Keratinocyte (primary cell): ENCODE measurements at places on chromosomes 2 and 18.

GRCh38 chr18:33020877-33021276 is 248.1 kb upstream of the KLHL14 start:
- DNase-seq = no peak

DNA sequence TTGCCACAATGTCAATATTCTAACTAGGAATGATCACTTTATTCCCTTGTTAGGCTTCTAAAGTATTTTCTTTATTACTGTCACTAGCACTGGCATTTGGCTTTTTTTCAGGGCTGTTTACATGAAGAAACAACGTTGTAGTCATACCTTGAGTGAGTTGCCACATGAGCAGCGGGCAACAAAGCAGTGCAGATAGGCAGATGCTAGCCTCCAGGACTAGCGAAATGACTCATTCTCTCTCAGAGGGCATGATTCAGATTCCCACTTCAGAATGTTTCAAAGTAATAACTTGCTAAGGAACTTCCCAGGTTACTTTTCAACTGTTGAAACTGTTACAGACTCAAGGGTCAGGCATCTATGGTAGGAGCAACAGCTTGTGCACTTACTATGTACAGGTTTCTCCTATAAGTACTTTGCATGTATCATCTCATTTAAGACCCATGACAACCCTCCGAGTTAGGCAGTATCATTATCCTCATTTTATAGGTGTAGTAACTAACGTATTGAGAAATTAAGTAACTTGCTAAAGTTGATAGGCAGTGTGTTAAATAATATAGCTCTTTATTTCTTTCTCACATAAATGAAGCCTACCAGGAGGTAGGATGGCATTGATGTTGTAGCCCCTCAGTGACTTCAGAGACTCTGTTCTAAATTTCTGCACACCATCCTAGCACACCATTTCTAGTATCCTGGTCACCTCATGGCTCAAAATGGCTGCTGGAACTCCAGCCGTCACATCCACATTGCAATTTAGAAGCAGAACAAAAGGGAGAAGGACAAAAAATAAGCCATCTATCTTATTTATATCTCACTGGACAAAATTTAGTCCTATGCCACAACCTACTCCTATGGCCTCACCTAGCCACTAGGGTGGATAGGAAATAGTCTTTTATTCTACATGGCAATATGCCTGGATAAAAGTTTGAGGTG is 83.3 kb downstream of the ICOS start:
- DNase-seq = peak; percentile 49

DNA sequence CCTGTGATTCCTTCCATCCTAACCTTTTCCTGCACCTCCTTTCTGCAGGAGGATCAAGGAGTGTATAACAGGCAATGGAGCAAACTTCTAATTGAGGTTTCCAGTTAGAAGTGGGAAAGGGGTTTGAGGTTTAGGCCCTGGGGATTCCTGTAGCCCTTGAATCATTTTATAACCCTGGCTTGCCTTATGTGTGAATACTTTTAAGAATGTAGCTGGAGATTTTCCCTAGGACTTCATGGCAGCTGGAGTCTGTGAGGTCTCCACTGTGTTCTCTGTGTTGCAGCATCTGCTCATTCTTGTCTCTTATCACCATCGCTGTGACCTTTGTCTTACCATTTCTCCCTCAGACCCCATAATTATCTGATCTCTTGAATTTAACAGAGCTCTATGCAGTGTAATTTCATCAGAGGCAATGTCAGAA is 370.2 kb upstream of the SLC14A2 start:
- DNase-seq = no peak

DNA sequence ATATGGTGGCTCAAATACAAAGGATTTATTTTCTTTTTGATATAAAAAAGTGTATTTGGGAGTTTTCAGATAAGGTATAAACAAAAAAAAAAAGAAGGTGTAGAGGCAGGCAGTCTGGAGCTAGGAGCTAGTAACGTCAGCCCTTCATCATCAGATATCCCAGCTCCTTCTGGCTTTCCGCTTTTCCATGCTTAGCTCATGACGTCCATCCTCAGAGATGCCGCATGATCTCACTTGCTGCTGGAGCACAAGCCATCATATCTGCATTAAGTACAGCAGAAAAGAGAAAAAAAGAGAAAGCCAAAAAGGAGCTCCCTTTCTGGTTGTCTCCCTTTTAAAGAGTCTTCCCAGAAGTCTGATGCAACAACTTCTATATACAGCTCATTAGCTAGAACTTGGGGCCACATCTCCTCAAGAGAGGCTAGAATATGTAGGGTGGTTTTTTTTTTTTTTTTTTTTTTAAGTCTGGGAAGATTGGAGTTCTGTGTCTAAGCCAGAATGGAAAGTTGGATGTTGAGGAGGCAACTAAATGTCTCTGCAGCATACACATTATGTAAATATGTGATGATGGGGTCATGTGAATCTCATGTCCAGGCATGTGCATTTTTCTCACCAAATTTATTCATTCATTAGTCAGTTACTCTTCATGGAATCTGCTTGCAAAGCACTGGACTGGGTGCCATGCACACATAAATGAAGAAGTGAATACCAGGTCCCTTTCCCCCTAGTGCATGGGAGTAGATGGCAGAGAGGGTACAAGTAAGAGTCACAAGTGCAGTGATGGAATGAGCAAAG is 52.3 kb downstream of the DDX1 start:
- no peak for DNase-seq

DNA sequence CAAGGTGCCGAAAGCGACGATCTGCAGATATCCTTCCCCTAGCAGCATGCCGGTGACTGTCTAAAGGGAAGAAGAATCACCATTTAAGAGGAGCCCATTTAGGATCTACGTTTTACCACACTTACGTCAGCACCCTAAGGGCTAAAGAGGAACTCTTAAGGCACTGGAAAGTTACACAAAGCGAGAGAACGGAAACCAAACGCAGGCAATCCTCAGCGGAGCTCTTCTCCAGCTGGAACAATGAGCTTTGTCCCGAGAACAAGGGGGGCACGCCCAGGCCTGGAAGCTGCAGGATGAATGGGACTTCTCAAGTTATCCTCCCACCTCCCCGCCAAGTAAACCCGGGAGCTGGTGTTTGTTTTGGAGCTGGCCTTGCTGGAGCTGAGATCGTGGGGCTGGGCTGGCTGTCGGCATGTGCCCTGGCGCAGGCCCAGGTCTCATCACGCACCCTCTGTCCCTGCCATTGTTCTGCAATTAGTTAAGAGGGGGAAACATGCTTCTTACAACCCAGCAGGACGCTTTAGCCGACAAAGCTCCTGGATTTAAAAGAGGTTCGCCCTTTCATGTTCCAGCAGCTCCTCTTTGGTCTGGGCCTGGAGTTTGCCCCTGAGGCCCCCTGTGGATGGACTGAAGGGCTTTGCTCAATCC is 36.4 kb downstream of the PXDN start:
- peak; percentile 61 for DNase-seq

GRCh38 chr2:18282026-18282425 is 278.4 kb downstream of the RDH14 start:
- DNase-seq = peak; percentile 71

- no peak for DNase-seq
These were observed 59.9 kb downstream of the NAT8 start for GRCh38 chr2:73582364-73582763.

GRCh38 chr2:70104231-70105111 is 17.2 kb downstream of the PCBP1 start:
- DNase-seq = no peak

DNA sequence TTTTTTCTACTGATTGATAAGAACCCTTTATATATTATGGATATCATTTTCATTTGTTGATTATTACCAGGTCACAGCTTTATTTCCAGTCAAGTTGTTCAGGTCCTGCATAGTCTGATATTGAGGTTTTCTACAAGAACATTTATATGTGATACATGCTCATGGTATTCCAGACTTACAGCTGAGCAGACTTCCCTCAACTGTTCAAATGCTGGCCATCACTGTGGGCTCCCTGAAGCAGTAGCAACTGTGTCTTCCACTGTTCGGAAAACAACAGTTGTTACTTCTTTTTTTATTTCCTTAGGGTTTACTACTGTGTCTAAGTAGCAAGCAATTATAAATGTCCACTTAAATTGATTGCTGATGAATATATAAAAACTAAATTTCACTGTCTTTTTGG is 79.5 kb downstream of the DGKD start:
- no peak for DNase-seq

DNA sequence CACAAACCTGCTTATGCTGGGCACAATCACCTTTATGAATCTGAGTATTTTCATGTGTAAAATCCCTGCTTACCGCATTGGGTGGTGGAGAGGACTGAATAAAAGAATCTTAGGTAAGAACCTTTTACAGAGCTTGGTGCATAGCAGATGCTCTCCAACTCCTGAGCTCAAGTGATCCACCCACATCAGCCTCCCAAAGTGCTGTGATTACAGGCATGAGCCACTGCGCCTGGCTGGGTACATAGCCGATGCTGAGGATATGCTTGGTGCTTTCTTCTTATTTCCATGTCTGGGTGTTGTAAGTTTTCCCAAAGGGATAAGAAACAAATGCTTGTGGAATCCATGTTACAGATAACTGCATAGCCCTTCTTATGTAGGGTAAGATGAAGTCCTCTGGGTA is 244.3 kb upstream of the PXDN start:
- DNase-seq = no peak

DNA sequence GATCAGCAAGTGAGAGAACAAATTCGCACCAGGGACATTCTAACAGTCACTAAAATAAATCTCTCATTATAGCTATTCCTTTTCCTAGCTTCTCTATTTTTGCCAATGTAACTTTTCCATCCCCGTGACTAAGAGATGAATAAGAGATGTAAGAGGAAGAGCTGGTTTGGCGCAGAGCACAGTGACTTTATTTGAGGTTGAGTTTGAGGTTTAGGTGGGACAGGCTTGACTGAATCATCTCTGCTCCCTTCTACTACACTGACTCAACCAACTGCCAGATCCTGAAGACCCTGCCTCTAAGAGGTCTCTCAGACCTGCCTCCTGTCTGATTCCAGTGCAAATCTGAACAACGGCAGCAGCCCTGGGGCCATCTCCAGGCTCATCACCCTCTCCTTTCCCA is 28.0 kb downstream of the RFX8 start:
- DNase-seq = peak; percentile 59

DNA sequence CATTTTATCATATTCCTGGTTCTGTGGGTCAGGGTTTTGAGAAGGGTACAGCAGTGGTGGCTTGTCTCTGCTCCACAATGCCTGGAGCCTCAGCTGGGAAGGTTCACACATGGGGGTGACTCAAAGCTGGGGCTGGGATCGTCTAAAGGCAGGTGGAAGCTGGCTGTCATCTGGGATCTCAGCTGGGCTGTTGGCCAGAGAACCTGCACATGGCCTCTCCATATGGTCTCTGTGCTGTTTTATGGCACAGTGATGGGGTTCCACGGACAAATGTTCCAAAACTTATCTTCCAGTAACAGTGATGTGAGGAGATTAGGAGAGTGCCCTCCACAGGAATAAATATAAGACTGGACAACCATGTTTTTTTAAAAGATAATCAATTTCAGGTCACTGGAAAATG is 191.4 kb downstream of the SS18 start:
- DNase-seq = no peak

DNA sequence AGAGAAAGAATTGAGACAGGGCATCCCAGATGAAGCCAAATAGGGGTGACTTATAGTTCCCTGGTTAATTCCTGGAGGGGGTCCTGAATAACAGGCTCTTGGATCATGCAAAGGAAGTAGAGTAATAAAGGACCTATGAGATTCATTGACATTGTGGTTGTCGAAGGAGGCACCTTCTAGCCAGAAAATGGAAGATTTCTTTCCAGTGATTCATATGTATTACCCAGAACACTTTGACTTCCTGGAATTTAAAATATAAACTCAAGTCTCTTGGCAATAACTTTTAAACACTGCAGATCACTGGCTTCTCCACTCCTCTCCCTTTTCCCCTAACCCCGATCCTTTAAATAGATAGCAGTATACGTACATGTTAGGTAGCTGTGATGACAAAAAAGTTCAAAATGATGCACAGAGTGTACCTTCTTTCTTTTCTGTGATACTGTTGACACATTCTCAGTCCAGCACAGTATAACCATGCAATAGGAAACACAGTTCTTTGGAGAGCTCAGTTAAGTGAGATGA is 211.8 kb downstream of the LTBP1 start:
- no peak for DNase-seq

- no peak for DNase-seq
These were observed 19.5 kb upstream of the WIPF1 start for GRCh38 chr2:174617120-174617519.

DNA sequence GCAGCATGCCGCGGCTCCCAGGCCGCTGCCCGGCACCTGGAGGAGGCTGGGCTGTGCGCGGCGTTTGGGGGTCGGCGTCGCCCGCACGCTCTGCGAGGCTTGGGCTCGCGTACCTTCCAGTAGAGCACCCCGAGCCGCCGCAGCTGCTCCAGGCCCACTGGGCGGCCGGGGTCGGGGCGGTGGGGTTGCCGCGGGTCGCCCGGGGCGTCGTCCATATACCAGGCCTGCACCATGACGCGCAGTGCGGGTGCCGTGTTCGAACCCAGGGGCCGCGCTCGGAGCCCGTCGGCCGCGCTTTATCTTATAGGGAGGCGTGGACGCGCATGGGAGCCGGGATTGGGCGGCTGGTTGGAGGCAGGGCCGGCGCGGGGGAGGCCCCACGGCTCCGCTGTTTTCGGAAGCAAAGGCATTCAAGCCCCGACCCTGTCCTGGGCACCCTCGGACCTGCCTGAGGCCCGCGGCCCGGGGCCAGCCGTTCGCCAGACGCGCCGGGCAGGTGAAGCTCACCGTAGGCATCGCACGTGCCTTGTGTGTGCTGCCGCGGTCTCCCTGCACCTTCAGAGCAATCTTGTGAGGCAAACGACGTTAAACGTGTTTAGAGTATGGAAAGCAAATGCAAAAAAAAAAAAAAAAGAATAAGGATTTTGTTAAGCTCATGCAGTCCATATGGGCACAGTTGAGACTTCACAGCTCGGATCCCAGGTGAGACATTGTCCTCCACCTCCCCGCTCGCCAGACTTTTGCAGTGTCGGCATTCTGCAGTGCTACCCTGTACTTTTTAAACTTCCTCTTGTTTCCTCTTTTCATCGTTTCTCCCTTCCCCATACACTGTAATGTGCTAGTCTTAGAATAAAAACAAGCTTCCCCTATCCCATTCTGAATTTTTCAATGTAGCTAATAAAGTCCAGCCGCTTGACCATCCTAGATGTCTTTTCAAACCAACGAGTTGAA is at the start of gene ADI1:
TSS of gene ADI1 (minus strand) at position 277 of the 951 bp plus-strand sequence. CDS start at position 233, 44 bp downstream.
- DNase-seq = peak; percentile 23

GRCh38 chr2:177254433-177255226 is 9.9 kb downstream of the NFE2L2 start:
- no peak for DNase-seq

DNA sequence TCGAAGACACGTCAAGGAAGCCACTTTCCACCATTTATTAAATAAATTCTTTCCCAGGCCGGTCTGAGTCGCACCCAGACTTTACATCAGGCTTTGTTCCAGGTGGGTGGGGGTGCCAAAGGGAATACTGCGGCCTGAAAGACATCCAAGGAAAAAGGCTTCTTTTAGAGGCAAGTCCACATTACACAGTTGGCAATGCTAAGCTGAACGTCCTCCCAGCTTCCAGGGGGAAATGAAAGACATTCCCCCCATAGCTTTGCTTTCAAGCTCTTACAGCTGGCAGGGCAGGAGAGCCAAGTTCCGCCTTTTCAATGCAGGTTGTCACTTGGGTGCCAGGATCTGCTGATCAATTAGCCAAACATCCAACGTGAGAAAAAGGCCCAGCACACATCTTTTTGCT is 36.5 kb upstream of the PTPN4 start:
- no peak for DNase-seq
